ENCODE measurements at places on chromosomes 3 and 15. TPM values are rescaled to one million over a fixed set of nuclear protein-coding genes. Genes with fewer than 3 reads are reported as not detected.

The C3orf85 gene
- not detected for total RNA-seq

The OCA2 gene
- 0.34 TPM for total RNA-seq

The NDUFAF3 gene
- total RNA-seq = 84.8 TPM

The KBTBD13 gene
- not detected for total RNA-seq

The SPATA12 gene
- total RNA-seq = 0.62 TPM

The CASR gene
- total RNA-seq = not detected

The LRRC31 gene
- total RNA-seq = not detected

The WDR82 gene
- 48.4 TPM for total RNA-seq

The GABRA5 gene
- 102 TPM for total RNA-seq

The MLF1 gene
- 25.6 TPM for total RNA-seq

The MRPL46 gene
- total RNA-seq = 65.8 TPM

The LYSMD2 gene
- 23.8 TPM for total RNA-seq

The OR5K2 gene
- total RNA-seq = not detected

The HHATL gene
- total RNA-seq = not detected

The CLDN11 gene
- 0.21 TPM for total RNA-seq

The COL6A6 gene
- not detected for total RNA-seq

The NOX5 gene
- total RNA-seq = 0.30 TPM

The OR5H6 gene
- total RNA-seq = not detected

The CXCR6 gene
- not detected for total RNA-seq

The WDR5B gene
- total RNA-seq = 3.5 TPM

The SLC25A38 gene
- total RNA-seq = 39.2 TPM

The MOBP gene
- total RNA-seq = 0.16 TPM

The POC1A gene
- total RNA-seq = 17.5 TPM

The ACSBG1 gene
- total RNA-seq = 0.31 TPM

The RARB gene
- total RNA-seq = 10.3 TPM

The RBP2 gene
- not detected for total RNA-seq
